ENCODE measurements at places on chromosomes 6 and 20.
A peak's percentile ranks its signal among the peaks of the same experiment; 100 is the strongest.

- DNase-seq = no peak
Observed at GRCh38 chr6:41704028-41704427, 31.4 kb downstream of the TFEB start.

GRCh38 chr6:126947070-126947469 is 171.4 kb upstream of the RSPO3 start:
- DNase-seq = no peak

- peak; percentile 80 for DNase-seq
Observed at GRCh38 chr6:11096109-11096508, 2.5 kb downstream of the SMIM13 start.

GRCh38 chr20:49272654-49273053 is 5.2 kb downstream of the ZNFX1 start:
- DNase-seq = no peak

- DNase-seq = no peak
Observed at GRCh38 chr6:164928728-164929407, 380.5 kb downstream of the C6orf118 start.

DNA sequence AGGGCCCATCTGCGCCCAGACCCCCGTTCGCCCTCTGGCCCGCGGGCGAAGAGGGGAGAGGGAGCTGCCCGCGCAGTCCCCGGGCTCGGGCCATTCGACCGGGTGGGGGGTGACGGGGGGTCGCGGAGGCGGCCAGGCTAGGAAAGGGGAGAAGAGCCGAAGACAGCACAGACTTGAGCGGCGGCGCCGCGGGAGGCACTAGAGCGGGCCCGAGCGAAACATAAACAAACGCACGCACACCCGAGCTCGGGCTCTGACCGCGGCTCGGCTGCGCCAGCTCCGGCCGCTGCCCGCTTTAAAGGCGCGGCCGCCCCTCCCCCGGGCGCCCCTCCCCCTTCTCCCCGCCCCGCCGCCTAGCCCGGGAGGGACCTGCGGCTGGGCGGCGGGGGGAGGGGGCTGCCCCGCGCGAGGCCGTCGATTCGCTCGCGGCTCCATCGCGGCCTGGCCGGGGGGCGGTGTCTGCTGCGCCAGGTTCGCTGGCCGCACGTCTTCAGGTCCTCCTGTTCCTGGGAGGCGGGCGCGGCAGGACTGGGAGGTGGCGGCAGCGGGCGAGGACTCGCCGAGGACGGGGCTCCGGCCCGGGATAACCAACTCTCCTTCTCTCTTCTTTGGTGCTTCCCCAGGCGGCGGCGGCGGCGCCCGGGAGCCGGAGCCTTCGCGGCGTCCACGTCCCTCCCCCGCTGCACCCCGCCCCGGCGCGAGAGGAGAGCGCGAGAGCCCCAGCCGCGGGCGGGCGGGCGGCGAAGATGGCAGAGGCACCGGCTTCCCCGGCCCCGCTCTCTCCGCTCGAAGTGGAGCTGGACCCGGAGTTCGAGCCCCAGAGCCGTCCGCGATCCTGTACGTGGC is at the start of gene FOXO3:
Gene FOXO3, plus strand, starts transcription at position 455 of the 846 bp plus-strand sequence. Its CDS starts 292 bp downstream, at position 747.
- peak; percentile 72 for DNase-seq

All from AML-193 (cell line).